Endothelial cell of umbilical vein (primary cell): ENCODE measurements at places on chromosomes 6 and 20. TPM values are rescaled to one million over a fixed set of nuclear protein-coding genes. Genes with fewer than 3 reads are reported as not detected.

- H3K27me3 ChIP-seq: no peaks in the 10 kb centered on the region
- no peak overlapping the region for H3K27ac ChIP-seq
- DNase-seq: no peak
- no peaks in the 10 kb centered on the region for H3K36me3 ChIP-seq
These were observed 57.3 kb downstream of the THEMIS start for GRCh38 chr6:127843582-127843981.

GRCh38 chr6:170095273-170095981 lies 195.5 kb downstream of the DLL1 start:
- no peak overlapping the region for H3K27ac ChIP-seq
- no peak for DNase-seq
- H3K36me3 ChIP-seq: no peaks in the 10 kb centered on the region
- no peak overlapping the region for H3K4me3 ChIP-seq
- no peaks in the 10 kb centered on the region for H3K27me3 ChIP-seq

EFHC1 gene
- 14.6 and 21.1 TPM in 2 replicates for total RNA-seq

GRCh38 chr6:45148711-45149341 lies 179.3 kb upstream of the RUNX2 start:
- no peaks in the 10 kb centered on the region for H3K27me3 ChIP-seq
- DNase-seq: no peak
- no peak overlapping the region for H3K4me3 ChIP-seq
- H3K36me3 ChIP-seq: no peaks in the 10 kb centered on the region
- no peaks in the 10 kb centered on the region for H3K4me1 ChIP-seq

- H3K4me1 ChIP-seq: no peaks in the 10 kb centered on the region
- no peaks in the 10 kb centered on the region for H3K27me3 ChIP-seq
- DNase-seq: no peak
- H3K27ac ChIP-seq: no peak overlapping the region
These were observed 12.7 kb downstream of the IL17F start for GRCh38 chr6:52231406-52232127.

DNA sequence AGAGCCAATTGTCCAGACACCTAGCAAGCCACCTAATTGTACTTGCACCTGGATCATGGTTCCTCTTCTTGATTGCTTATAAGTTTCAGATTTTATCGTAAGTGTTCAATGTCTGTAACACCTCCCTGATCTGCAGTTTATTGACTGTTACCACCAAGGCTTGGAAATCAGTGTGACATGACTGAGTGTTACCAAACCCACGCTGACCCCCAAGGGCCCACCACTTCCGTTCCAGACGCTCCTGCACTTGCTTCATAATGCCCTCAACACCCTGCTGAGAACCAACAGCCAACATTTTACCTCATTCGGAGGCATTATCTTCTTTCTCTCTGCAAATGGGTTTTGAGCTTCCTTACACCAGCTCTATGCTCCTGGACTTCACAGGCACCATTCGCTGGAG lies 6.3 kb downstream of the CCR6 start:
- DNase-seq: no peak
- no peaks in the 10 kb centered on the region for H3K4me1 ChIP-seq
- no peak overlapping the region for H3K27ac ChIP-seq

TULP1 gene
- total RNA-seq: not detected in 2 replicates

ABHD16B gene
- total RNA-seq: not detected in 2 replicates

- no peaks in the 10 kb centered on the region for H3K36me3 ChIP-seq
- no peaks in the 10 kb centered on the region for H3K27me3 ChIP-seq
- peak overlapping the region; percentile 45 for H3K27ac ChIP-seq
- H3K4me1 ChIP-seq: peaks cover 13% of the 10 kb centered on the region
These were observed 141.3 kb upstream of the CARMIL1 start for GRCh38 chr6:25137916-25138232.

TFAP2D gene
- not detected in 2 replicates for total RNA-seq

GRCh38 chr20:1017677-1018076 lies 15.6 kb upstream of the RSPO4 start:
- no peak overlapping the region for H3K27ac ChIP-seq
- H3K4me3 ChIP-seq: no peak overlapping the region
- H3K36me3 ChIP-seq: no peaks in the 10 kb centered on the region
- H3K27me3 ChIP-seq: peaks cover 1% of the 10 kb centered on the region
- no peak for DNase-seq

DNA sequence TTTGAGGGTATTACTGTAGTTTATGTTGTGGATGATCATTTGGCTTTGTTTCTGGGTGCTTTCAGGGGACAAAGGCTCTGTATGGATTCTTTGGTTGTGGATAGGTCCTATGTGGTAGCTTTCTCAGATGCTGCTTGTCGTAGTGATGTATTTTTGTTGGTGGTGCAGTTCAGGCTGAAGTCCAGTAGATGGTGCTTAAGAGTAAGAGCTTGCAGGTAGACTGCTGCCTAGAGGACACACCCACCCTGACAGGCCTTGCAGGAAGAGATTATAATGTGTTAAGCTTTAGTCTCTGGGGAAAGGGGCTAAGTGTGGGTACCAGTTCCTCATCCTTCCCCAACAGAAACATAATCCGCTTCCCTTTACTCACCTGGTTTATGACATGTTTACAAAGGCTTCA lies 62.6 kb upstream of the ADGRB3 start:
- no peak for DNase-seq
- H3K36me3 ChIP-seq: no peaks in the 10 kb centered on the region
- H3K27me3 ChIP-seq: no peaks in the 10 kb centered on the region
- no peak overlapping the region for H3K4me3 ChIP-seq
- no peak overlapping the region for H3K27ac ChIP-seq

RBBP8NL gene
- total RNA-seq: not detected in 2 replicates

- DNase-seq: no peak
- no peaks in the 10 kb centered on the region for H3K4me1 ChIP-seq
These were observed 135.1 kb downstream of the SAMD5 start for GRCh38 chr6:147643341-147644200.

DNA sequence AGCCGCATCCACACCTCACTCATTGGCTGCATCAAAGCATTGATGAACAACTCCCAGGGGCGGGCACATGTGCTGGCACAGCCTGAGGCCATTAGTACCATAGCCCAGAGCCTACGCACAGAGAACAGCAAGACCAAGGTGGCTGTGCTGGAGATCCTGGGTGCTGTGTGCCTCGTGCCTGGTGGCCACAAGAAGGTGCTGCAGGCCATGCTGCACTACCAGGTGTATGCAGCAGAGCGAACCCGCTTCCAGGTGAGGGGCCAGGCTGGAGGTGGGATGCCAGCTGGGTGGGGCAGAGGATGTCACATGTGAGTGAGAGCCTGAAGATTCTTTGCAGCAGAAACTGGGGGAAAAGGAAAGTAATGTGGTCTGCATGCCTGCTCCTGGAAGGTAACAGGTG lies 66.7 kb downstream of the MOCS1 start:
- H3K36me3 ChIP-seq: no peaks in the 10 kb centered on the region
- DNase-seq: no peak
- no peak overlapping the region for H3K4me3 ChIP-seq
- H3K27ac ChIP-seq: no peak overlapping the region
- no peaks in the 10 kb centered on the region for H3K4me1 ChIP-seq
- H3K27me3 ChIP-seq: no peaks in the 10 kb centered on the region

BCAS4 gene
- total RNA-seq: 0.85 and 1.5 TPM in 2 replicates

MMP24 gene
- total RNA-seq: 0.27 and 0.32 TPM in 2 replicates

ZC2HC1B gene
- total RNA-seq: not detected in 2 replicates

GRCh38 chr20:58963060-58963584 lies 17.9 kb upstream of the NELFCD start:
- no peak overlapping the region for H3K4me3 ChIP-seq
- no peaks in the 10 kb centered on the region for H3K4me1 ChIP-seq
- DNase-seq: no peak
- H3K27ac ChIP-seq: no peak overlapping the region

DNA sequence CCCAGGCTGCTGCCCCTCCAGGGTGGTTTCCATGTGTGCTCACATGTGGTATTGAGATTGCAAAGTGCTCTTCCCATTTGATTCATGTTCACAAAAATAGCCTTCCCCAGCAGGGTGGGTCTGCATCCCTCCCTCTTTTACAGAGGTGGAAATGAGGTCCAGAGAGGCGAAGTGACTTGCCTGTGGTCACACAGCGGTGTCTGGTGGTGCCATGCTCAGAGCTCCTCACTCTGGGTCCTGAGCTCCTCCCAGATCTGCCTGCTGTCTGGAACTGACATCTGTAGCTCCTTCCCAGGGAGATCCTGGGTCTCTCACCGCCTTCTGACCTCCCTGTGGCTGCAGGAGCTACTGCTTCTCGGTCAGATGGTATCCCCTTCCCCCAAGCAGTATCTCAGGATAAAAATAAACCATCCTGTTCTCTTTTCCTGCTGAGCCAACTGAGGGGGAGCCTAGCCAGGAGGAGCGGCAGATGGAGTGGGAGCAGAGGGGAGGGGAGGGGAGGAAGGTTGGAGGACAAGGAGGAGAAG lies 11.9 kb downstream of the CD40 start:
- DNase-seq: no peak
- no peak overlapping the region for H3K27ac ChIP-seq
- H3K27me3 ChIP-seq: peaks cover 9% of the 10 kb centered on the region
- no peak overlapping the region for H3K4me3 ChIP-seq
- H3K4me1 ChIP-seq: peaks cover 3% of the 10 kb centered on the region

DNA sequence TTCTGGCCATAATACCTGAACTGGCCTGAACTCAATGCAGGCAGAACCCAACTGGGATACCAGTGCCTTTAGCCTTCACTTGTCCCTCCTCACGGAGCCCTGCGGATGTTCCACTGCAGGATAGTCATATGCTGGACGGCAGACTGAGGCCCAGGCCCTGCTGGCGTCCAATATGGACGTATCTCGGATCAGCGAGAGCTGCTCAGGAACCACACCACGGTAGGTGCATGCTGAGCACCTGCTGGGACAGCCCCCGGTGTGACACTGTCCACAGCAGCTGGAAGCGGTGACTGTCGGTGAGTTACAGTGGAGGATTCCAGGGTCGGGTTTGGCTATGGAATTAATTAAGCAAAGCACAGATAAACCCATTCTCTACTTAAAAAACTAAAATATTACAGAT lies 48.7 kb downstream of the PSMG4 start:
- H3K4me3 ChIP-seq: no peak overlapping the region
- DNase-seq: no peak
- H3K4me1 ChIP-seq: no peaks in the 10 kb centered on the region
- no peaks in the 10 kb centered on the region for H3K36me3 ChIP-seq
- H3K27ac ChIP-seq: no peak overlapping the region
- H3K27me3 ChIP-seq: no peaks in the 10 kb centered on the region

SPEF1 gene
- total RNA-seq: 0.32 and 0.44 TPM in 2 replicates

- H3K4me3 ChIP-seq: no peak overlapping the region
- no peaks in the 10 kb centered on the region for H3K27me3 ChIP-seq
- no peaks in the 10 kb centered on the region for H3K4me1 ChIP-seq
- H3K36me3 ChIP-seq: no peaks in the 10 kb centered on the region
- no peak overlapping the region for H3K27ac ChIP-seq
These were observed 215.5 kb downstream of the LRFN2 start for GRCh38 chr6:40371621-40372020.

PTK6 gene
- total RNA-seq: 0.18 TPM in 1 of 2 replicates, not detected in the other

GRCh38 chr6:24506814-24507520 lies 12.2 kb downstream of the ALDH5A1 start:
- no peak overlapping the region for H3K4me3 ChIP-seq
- H3K27ac ChIP-seq: no peak overlapping the region
- no peaks in the 10 kb centered on the region for H3K4me1 ChIP-seq
- no peak for DNase-seq

GRCh38 chr6:109318328-109318876 lies 63.9 kb downstream of the CD164 start:
- no peak overlapping the region for H3K27ac ChIP-seq
- no peak for DNase-seq

HLA-DPA1 gene
- total RNA-seq: 11.4 TPM in 1 of 2 replicates, not detected in the other

- peaks cover 9% of the 10 kb centered on the region for H3K27me3 ChIP-seq
- H3K27ac ChIP-seq: no peak overlapping the region
- H3K36me3 ChIP-seq: no peaks in the 10 kb centered on the region
- peak; percentile 90 for DNase-seq
These were observed 1.5 kb downstream of the COL12A1 start for GRCh38 chr6:75204217-75204958.

DNA sequence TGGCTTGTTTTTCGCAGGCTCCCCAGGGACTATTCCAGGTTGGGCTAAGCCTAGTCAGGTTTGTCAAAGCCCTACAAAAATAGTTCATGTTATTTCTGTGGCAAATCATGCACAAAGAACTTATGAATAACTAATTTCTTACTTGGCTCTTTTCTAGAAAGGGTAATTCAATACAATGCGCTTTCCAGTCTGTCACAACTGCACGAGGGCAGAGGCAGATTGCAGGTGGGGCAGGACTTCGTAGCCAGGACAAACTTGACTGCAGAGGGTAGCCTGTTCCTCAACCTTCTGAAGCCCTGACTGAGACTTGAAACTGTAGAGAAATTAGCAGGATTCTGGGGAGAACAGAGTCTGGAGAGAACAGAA lies 253.5 kb downstream of the QKI start:
- no peaks in the 10 kb centered on the region for H3K36me3 ChIP-seq
- H3K4me1 ChIP-seq: no peaks in the 10 kb centered on the region
- H3K27ac ChIP-seq: no peak overlapping the region
- no peak overlapping the region for H3K4me3 ChIP-seq

DNA sequence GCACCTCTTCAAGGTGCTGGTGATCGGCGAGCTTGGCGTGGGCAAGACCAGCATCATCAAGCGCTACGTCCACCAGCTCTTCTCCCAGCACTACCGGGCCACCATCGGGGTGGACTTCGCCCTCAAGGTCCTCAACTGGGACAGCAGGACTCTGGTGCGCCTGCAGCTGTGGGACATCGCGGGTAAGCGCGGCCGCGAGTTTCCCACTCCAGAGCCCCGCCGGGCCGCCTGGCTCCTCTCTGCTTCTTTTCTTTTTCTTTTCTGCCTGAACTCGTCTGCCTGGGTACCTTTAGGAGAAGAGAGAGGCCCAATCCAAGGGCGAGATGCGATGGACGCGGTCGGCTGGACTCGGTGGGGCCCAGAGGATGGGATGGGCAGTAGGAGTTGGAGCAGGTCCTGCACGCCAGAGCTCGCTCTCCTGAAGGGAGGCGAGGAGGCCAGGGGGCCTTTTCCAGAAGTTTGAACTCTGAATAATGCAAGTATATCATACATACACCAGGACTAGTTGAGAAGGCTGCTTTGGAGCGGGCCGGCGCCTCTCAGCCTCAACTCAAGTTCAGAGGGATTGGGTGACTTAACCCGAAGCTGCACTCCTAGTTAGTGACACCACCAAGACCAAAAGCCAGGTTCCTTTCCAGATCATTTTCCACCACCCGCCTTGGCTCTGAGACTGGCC lies 445 bp downstream of the RAB32 start:
- H3K4me3 ChIP-seq: peak overlapping the region; percentile 87
- H3K27me3 ChIP-seq: no peaks in the 10 kb centered on the region
- H3K27ac ChIP-seq: peak overlapping the region; percentile 51
- H3K4me1 ChIP-seq: peaks cover 33% of the 10 kb centered on the region
- DNase-seq: peak; percentile 64
- no peaks in the 10 kb centered on the region for H3K36me3 ChIP-seq

RNF39 gene
- total RNA-seq: not detected in 2 replicates

CDH4 gene
- total RNA-seq: 0.51 and 0.81 TPM in 2 replicates

DNA sequence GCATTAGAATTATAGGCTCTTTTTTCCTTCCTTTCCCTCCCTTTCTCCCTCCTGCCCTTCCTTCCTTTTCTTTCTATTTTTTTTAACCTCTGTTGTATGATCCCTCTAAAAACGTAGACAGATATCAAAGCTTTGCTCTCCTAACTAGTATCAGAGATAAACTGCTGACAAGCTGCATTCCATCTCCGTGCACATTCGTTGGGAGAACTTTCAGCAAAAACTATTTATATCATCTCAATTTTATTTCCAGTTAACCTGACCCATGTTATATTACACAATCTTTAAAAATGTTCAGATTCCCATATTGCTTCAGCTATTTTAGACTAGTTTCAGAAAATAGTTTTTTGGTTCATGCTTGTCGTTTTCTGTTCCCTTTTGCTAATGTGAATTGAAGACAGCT lies 47.3 kb downstream of the RNF217 start:
- peaks cover 8% of the 10 kb centered on the region for H3K4me1 ChIP-seq
- H3K27me3 ChIP-seq: no peaks in the 10 kb centered on the region
- H3K27ac ChIP-seq: no peak overlapping the region
- H3K4me3 ChIP-seq: no peak overlapping the region
